ENCODE measurements at places on chromosomes 13 and 19. TPM values are rescaled to one million over a fixed set of nuclear protein-coding genes. Genes with fewer than 3 reads are reported as not detected.

GRCh38 chr19:44752816-44753625, 4.5 kb downstream of the BCL3 start:
- DNase-seq = peak; percentile 98

The COX7A1 gene
- total RNA-seq = 88.5 TPM

DNA sequence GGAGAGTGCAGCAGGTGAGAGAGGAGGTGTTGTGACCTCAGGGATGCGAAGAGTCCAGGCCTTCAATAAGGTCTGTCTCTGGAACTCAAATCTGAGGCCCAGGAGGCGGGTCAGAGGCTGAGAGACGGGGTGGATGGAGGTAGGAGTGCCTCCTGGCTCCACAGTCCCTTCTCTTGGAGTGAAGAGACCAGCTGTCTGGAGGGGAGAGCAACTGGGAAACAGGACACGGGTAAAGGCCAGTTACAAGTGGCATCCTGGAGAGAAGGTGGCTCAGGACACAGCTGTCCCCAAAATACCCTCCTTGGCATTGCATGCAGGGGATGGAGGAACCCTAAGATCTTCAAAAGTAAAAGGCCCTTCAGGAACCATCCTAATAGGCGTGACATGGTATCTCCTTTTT, 19.2 kb downstream of the PDE4A start:
- DNase-seq = no peak

DNA sequence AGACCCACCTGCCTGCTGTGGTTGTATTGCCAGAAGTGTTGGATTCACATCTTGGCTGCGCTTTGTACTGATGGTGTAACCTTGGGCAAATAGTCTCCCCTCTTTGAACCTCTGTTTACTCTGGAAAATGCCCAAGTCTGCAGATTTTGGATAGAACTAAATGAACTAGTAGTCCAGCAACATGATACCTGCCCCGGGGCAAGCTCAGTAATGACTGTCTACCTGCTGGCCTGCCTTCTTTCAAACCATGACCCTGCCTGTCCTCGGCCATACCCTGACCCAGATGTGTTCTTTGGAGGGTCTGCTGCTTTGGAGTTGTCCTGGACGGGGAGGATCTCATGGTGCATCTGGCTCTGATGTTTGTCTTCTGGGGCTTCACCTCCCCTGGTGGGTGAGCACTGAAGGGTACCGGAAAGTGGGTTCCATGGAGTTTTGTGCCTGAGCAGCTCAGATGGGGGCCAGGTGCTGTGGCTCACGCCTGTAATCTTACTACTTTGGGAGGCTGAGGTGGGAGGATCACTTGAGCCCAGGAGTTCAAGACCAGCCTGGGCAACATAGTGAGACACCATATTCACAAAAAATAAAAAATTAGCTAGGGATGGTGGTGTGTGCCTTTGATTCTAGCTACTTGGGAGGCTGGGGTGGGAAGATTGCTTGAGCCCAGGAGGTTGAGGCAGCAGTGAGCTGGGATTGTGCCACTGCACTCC, 59.5 kb downstream of the TNFRSF19 start:
- no peak for DNase-seq

DNA sequence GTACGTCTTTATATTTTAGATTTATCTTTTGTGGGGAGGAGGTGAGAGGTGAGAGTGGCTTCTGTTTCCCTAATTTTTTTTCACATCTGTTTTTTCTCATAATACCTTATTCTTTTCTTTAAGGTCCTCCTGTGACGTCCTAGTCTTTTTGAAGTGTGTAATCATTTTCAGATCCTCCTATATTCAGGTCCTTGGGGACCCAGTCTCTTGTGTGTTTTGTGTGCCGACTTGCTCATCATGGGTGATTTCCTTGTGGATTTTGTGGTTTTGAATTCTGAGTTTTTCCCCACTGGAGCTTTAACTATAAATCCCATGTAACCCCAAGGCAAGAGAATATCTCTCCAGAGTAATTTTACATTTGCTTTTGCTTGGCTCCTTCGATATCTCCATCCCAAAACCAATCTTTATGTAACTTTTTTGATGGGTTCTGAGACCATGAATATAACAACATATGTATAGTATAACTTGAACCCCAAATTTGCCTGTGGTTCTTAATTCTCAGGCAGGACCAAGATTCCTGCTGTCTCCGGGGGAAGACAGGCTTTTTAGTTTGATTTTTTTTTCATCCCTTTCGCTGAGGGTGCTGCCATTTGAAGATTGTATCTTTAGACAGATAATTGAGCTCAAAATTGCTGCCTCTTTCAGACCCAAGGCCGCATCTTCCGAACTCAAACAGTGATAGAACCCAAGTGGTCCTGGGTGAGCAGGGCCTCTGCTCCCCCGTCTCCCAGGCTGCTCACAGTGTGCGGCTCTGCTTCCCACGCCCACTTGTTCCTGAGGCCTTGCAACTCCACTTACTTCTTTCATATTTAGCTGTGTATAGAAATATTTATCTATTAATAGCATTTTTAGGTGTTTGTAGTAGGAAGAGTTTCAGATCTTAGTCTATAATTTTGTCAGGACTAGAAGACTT, 59.1 kb upstream of the GPR183 start:
- no peak for DNase-seq

The GRIK5 gene
- not detected for total RNA-seq

The ZNF442 gene
- total RNA-seq = 2.8 TPM

The GJB2 gene
- total RNA-seq = not detected

DNA sequence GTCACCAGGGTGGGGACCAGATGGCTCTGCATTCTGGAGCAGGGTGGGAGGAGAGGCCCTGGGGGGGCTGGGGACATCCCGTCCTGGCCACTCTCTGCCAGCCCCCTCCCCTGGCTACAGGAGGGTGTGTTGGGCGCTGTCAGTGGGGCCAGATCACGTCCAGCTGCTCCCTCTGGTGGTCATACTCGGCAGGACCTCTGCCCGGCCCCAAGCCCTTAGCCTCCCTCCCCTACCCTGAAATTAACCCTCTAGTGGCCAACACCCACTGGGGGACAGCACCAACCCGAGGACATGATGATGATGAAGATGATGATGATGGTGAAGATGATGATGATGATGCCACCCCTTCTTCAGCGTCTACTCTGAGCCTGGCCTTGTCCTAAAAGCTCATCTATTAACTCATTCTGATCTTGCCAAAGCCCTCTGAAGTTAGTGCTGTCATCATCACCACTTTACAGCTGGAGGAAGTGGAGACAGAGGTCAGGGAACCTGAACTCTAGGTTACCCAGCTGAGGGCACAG, 590 bp upstream of the LGI4 start:
- DNase-seq = peak; percentile 80

GRCh38 chr13:23541221-23541824, 28.9 kb upstream of the TNFRSF19 start:
- no peak for DNase-seq

The SLC10A2 gene
- total RNA-seq = not detected

DNA sequence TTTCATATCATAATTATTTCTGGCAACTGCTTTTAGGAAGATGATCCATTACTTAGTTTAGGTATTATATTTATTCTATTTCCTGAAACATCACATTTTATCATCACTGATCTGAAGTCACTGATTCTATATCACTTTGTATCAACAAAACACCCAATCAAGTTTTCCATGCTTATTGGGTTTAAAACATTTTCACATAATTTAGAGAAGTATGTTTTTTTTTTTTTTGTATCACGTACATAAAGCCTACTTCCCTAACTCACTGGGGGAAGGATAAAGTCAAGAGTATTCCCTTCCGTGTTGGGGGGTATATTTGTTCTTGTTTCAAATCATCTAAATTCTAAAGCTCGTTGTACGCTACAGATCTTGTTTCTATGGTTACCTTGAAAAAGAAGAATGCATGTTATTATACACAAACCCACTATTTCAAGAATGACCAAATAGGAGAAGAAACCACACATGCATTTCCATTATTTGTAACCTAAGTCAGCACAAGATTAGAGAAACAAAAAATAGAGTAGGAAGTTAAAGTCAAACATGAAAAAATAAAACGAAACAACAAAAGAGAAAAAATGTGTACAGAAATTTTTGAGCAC, 637.2 kb upstream of the MIR17HG start:
- DNase-seq = no peak

The SIGLEC6 gene
- total RNA-seq = not detected

The PPP2R1A gene
- total RNA-seq = 85.4 TPM

- peak; percentile 65 for DNase-seq
These were observed 748 bp downstream of the RAB4B start for GRCh38 chr19:40778706-40779284.
